ENCODE measurements at places on chromosomes 3 and 15.

DNA sequence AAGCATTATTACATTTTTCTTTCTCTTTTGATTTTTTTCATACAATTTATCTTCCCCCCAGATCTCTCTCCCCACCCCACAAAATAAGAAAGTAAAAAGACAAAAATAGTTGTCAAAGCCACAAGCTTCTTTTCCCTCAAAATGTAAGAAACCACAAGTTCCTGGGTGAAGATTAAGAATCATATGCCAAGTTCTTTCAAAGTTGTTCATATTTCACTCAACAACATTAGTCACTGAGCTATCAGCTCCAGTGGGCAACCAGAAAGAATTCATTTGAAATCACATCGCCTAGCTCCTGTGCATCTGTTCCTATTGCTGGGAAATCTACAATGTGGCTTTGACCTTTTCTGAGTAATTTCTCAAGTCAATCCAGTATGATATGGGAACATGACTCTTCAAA is 681.6 kb upstream of the ARPP21 start:
- no peak for DNase-seq

DNA sequence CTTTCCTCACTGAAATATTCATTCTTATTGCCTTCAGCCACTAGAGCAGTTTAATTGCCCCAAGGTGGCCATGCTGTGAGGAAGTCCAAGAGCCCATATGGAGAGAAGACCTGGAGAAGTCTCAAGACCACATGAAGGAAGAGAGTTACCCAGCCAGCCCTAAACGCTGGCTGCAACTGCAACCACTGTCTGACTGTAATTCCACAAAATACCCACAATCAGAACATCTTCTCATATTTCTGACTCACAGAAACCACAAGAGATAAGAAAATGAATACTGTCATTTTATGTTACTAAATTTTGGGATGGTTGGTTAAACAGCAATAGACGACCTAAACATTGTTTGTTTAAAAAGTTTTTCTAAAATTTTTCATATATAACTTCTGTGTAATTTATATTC is 14.7 kb upstream of the SST start:
- DNase-seq = no peak

DNA sequence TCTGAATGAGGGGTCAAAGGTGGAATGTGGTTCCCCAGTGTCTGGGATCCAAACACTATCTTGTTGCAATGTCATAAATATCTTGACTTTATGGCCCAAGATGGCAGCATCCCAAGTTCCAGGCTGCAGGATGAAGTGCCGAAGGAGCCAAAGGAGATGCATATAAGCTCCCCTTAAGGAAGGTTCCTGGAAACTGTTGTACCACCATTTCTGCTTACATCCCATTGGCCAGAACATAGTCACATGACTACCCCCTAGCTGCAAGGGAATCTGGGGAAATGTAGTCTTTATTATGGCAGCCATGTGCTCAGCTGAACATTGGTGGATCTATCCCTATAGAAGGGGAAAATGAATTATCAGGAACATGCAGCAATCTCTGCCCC is 54.3 kb downstream of the BDH1 start:
- no peak for DNase-seq

GRCh38 chr15:100918690-100919480 is at the start of gene LRRK1:
Gene LRRK1, plus strand, starts transcription at chr15:100919357. Its CDS starts 5,276 bp downstream, at chr15:100924633.
- DNase-seq = no peak

DNA sequence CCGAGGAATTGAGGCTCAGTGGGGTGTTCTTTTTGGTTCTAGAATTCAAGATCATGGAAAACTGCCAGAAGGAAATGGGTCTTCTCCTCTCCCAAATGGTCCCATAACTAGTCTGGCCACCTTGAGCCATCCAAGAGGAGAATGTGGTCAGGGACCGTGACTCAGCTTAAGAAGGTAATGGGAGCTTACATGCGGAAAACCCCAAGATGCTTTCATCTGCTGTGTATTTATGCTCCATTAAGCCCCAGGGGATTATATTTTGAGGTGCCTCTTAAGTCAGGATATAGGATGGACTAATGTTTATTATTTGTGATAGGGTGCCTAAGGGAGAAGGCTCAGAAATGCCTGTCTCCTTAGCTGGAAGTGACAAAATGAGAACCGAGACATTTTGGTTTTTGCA is 39.2 kb upstream of the DLG1 start:
- DNase-seq = no peak
